ENCODE measurements at places on chromosomes 2 and 18.

DNA sequence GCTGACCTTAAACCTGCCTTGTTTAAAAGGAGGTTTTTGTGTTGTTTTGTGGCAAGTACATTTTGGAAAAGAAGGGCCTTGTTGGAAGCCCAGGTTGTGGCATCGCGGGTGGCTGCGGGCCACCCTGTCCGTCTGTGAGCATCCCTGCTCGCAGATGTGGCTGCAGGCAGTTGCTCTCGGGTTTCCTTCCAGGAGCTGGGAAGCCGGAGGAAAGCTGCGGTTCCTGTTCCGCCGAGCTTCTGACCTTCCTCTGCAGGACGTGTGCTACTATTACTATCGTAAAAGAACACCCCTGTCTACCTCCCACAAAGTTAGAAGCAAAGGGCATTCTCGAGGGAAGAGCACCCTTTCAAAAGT is 766 bp downstream of the MFF start:
- ATAC-seq, result no peak

DNA sequence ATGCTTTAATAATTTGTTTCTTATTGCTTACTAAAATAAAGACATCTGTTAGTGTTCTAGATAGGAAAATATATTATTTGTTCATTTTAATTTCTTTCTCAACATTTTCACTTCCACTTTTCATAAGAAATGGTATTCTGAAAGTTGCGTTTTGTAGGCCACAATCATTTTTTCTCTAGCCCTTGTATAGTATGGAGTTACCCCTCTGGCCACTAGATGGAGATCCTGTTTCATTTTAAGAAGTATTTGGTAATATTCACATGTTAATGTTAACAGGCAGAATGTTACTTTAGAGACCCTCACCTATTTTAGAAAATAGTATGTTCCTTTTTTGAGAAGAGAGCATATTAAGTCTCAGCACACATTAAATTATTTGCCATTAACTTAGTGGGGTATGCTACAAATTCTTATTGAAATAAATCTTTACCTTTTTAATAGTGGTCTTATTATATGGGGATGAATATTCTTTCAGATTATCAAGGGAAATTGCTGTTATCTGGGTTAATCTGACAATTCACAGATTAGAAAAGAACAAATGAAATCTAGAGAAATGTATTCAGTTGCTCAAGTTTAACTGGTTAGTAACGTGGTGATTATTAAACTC is 73.9 kb upstream of the TTC27 start:
- peak; percentile 83 for ATAC-seq

DNA sequence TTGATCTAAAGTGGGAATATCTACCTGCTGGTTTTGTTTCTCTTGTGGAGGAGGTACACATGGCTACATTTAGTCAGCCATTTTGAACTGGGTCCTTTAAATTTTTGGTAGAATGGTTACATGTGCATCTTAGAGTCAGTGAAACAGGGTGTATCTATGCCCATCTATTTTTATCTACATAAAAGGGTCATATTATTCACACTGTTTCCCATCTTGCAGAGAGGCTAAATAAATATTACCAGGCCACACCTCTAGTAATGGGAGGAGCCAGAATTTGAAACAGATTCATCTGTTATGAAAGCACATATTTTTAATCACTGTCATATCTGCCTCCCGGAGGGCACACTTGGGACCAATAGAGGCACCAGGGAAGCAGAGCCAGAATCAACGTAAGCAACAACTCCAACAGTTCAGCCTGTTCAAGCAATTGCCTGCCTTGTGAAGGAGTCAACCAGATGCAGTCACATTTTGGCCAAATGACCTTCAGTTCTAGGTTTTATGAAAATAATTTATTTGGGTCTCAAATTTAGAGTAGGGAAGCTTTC is 376.8 kb downstream of the TSN start:
- no peak for ATAC-seq

- ATAC-seq, result peak; percentile 91
Measured at GRCh38 chr2:12587729-12588522, 128.8 kb upstream of the TRIB2 start.

- no peak for ATAC-seq
Measured at GRCh38 chr2:192535956-192536921, 341.5 kb upstream of the TMEFF2 start.

GRCh38 chr2:100784681-100785080 is 35.3 kb upstream of the NPAS2 start:
- ATAC-seq, result no peak

GRCh38 chr2:158740127-158740526 is 55.0 kb upstream of the DAPL1 start:
- ATAC-seq, result no peak

GRCh38 chr2:9497017-9497416 is 22.7 kb downstream of the IAH1 start:
- ATAC-seq, result no peak

- ATAC-seq, result no peak
Measured at GRCh38 chr2:184041077-184041476, 557.3 kb upstream of the ZNF804A start.

- no peak for ATAC-seq
Measured at GRCh38 chr18:62799977-62800376, 84.6 kb downstream of the PHLPP1 start.

DNA sequence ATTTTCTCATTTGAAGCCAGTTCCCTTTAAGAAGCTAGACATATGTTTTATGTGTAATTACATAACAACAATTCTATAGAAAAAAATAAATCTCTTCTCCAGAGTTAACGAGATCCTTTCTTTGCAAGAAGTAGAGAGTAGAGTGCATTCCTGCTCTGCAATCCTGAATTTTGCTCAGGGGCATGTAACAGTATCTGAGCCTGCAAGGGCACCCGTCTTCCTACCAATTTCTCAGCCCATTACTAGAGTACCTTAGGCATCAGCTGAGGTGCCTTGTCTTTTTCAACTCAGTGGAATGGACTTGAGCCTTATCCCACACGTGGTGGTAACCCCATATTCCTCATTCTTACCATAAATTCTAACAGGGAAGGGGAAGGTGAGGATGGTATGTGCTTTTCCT is 205.9 kb downstream of the IKZF2 start:
- ATAC-seq, result no peak

- ATAC-seq, result peak; percentile 53
Measured at GRCh38 chr2:28423856-28424605, 31.4 kb downstream of the FOSL2 start.

DNA sequence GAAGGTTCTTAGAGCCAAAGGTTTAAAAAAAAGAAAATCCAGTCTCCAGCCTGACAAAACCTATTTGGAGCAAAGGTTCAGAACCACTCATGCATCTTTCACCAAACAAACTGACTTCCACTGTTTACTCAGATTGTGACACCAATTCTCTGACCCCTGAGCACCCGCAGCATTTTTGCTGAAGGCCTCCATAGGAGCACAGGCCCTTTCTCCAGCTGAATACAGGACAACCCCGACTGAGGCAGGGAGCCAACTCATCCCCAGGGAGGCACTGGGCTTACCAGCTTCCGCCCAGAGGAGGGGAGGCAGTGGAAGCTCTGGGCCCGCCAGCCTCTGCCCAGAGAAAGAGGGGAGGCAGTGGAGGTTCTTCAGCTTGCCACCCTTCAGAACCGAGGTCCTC is 51.0 kb upstream of the CNGA3 start:
- ATAC-seq, result no peak

GRCh38 chr18:13577781-13578180 is 148.6 kb downstream of the FAM210A start:
- no peak for ATAC-seq

DNA sequence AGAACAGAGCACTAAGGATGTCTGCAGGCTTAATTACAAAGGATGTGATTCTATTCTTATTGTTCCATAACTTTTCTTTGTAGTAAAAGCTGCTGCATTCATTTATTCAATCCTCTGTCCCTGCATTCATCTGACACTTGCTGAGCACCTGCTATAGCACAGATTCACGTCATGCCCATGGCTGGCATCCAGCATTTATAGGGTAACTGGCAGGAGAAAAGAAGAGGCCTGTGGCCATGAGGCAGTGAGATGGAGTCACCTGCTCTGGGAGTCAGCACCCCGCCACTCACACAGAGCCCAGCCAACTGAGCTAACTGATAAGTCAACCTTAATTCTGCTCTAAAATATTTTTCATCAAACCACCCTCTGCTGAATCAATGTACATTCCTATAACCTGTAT is 18.3 kb upstream of the CDC42EP3 start:
- no peak for ATAC-seq

DNA sequence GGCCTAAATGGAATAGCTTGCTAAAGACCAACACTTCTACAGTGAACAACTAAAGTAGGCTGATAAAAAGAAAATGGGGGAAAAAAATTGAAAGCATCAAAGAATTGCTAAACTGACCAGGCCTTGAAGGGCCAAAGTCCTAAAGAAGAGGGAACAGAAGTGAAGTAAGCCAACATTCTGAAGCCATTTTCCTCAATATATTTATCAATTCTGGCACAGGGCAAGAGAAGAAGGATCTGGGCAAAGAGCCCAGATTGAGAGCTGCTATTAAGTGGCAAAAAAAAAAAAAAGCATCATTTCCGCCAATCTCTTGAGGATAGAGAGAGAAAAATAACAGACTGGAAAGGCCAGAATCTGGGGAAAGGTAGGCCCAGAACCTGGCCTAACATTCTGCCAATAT is 25.7 kb downstream of the FANCL start:
- ATAC-seq, result no peak

DNA sequence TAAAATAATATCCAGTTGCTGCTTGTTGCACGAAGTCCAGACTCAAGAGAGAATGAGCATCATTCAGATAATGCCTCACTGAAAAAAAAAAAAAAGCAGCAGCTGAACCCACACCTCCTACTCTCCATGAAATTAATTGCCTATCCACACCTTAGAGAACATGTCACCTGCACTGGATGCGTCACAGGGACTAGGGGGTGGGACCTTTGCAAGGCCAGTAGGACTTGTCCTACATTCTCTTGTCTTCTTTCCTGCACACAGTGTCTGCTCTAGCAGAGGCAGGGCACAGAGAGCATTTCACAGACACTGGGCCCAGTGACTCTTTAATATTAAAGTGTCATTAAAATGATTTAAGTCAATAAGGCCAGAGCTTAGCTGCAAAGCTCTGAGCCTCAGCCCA is at the start of gene ABCA12:
ABCA12 (minus strand) TSS at position 148 of the 400 bp plus-strand sequence. CDS start 418 bp downstream, outside the sequence.
- no peak for ATAC-seq

DNA sequence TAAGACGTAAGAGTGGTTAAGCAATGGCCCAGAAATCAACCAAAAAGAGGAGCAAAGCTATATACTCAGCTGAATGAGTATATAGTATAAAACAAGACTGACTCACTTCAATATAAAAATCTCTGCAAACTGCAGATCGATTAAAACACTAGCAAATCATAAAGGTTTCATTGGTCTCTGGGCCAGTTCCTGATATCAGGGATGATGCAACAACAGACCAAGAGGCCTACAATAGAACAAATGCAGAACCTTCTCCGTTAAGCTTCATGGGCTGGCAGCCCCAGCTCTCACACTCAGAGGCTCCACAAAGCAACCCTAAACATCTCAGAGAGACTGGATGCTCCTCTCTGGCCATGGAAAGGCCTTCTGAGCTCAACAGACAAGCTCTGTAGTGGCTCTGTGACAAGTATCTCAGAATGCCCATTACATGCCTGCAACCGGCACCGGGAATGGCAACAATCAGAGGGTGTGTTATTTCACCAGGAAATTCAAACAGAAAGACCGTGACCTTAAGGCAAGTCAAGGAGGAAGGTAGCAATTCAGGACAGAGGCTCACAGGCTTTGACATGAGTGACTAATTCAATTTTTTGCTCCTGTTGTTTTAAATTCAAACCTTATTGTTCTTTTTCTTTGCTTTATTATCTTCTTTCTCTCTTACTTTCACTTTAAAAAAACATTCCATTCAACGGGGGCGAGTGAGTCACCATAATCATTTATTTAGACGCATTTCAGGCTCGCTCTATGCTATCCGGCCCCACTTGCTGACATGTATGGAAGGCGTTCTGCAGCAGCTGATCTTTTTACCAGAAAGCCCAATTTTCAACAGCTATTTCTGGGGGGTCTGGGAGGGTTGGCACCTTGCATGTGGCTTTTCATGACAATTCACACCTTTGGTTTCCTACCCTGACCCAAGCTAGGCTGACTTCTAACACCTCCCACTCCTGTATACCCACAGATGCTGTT is 15.1 kb downstream of the CYRIA start:
- peak; percentile 79 for ATAC-seq
